ENCODE measurements at places on chromosomes 6 and 20. TPM values are rescaled to one million over a fixed set of nuclear protein-coding genes. Genes with fewer than 3 reads are reported as not detected.

DNA sequence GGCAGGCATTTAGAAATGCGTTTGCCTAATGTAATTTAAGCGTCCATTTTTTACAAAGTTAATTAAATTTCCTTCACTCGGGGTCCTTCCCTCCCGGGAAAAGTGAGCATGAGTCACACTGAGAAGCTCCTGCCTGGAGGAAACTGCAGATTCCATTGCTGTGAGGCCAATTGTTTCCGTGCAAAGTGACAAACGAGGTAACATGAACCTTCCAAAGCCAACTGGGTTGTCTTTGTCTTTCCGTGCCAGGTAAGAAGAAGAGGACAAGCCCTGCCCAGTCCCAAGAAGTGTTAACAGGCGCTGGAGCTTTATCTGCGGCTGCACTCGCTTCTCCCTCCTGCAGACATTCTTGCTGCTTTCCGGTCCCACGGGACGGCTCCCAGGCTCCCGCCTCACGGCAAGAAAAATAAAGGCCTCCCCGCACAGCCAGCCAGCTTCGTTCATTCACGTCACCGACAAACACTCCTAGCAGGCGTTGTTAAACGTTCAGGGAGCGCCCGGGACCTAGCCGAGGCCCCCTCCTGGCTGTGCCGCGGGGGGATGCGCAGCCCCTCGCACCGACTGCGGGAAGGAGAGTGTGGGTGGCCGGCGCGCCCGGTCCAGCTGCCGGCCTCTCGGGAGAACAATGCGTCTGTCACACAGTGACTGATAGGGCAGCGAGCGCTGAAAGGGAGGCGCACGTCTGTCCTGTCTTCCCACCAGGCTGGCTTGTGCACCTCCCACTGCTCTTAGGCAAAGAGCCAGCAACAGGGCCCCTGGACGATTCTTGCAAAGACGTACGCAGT is 61.5 kb upstream of the HDDC2 start:
- DNase-seq, result no peak

- peak; percentile 65 for DNase-seq
These were observed 3.5 kb downstream of the PIGT start for GRCh38 chr20:45419188-45420091.

Gene BCAS1
- 0.08 TPM for total RNA-seq

GRCh38 chr6:40671694-40672050 is 84.5 kb upstream of the LRFN2 start:
- no peak for DNase-seq

DNA sequence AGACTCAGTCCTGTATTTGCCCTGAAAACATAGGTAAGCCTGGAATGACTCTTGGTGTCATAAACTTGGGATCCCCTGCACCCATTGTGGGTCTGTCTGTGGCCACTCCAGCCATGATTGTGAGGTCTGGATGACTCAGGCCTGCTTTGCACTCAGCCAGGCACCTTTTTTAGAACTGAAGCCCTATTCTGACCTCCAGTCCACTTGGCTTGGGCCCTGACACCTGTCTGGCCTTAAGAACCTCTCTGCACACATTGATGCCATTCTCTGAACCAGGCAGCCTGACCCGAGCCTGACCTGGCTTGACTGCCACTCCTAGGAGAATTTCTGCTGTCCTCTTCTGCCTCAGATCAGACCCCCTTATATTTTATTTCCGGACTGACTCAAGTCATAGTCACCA is 383.7 kb downstream of the MAFB start:
- no peak for DNase-seq
